Endothelial cell of coronary artery (primary cell): ENCODE measurements at places on chromosomes 2 and 18. TPM values are rescaled to one million over a fixed set of nuclear protein-coding genes. Genes with fewer than 3 reads are reported as not detected.

Gene IAH1
- total RNA-seq, result 37.0 and 53.7 TPM in 2 replicates

Gene SULT1C4
- 4.3 and 9.3 TPM in 2 replicates for total RNA-seq

Gene FAHD2B
- total RNA-seq, result 5.8 TPM in 2 replicates

Gene MYO1B
- total RNA-seq, result 27.6 and 60.9 TPM in 2 replicates

Gene NEU2
- not detected in 2 replicates for total RNA-seq

Gene STAT4
- total RNA-seq, result 0.09 TPM in 1 of 2 replicates, not detected in the other

Gene SLC5A7
- total RNA-seq, result not detected in 2 replicates

Gene CRACDL
- total RNA-seq, result 7.0 and 8.7 TPM in 2 replicates

Gene ITGB1BP1
- total RNA-seq, result 40.7 and 53.2 TPM in 2 replicates
